ENCODE measurements at places on chromosomes 4 and X.
A peak's percentile ranks its signal among the peaks of the same experiment; 100 is the strongest.

DNA sequence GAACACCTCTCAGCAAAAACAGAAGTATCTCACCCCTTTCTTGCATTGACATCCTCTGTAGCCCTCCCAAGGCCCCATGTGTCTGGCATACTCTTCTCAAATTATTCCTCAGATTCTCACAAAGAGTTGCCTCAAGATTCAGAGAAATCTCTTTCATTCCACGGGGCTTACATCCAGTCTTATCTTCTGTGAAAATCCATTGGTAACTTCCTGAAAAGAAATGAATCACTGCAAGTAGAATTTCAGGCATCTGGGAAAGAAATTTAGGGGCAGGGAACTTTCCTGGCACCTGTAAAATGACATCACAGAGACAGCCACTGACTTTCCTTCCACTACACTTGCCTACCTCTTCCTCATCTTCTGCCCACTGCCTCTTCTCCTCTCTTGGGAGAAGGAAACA lies 182.5 kb upstream of the ARHGEF9 start:
- DNase-seq, result no peak

DNA sequence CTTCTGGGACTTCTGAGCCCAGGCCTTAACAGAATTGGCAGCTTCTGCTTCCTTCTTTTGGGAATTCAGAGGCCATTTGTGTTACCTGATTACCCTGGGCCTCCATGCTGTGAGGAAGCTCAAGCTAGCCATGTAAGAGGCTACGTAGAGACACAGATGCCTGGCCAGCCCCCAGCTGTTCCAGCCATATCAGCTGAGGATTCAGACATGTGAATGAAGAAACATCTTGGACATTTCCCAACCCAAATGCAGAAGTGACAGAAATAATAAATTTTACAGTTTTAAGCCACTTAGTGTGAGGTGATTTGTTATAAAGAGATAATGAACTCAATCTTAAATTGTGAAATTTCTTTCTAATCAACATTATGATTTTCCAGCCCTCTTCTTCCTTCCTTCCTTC lies 18.7 kb upstream of the ZNF827 start:
- DNase-seq, result no peak

- DNase-seq, result peak; percentile 48
Observed at GRCh38 chrX:71652405-71652804, 14.9 kb upstream of the LOC101059915 start.

- DNase-seq, result no peak
Observed at GRCh38 chrX:73446831-73447230, at the start of gene CDX4. Gene CDX4, plus strand, starts transcription at chrX:73447053. Its CDS starts 201 bp downstream, at chrX:73447254.

DNA sequence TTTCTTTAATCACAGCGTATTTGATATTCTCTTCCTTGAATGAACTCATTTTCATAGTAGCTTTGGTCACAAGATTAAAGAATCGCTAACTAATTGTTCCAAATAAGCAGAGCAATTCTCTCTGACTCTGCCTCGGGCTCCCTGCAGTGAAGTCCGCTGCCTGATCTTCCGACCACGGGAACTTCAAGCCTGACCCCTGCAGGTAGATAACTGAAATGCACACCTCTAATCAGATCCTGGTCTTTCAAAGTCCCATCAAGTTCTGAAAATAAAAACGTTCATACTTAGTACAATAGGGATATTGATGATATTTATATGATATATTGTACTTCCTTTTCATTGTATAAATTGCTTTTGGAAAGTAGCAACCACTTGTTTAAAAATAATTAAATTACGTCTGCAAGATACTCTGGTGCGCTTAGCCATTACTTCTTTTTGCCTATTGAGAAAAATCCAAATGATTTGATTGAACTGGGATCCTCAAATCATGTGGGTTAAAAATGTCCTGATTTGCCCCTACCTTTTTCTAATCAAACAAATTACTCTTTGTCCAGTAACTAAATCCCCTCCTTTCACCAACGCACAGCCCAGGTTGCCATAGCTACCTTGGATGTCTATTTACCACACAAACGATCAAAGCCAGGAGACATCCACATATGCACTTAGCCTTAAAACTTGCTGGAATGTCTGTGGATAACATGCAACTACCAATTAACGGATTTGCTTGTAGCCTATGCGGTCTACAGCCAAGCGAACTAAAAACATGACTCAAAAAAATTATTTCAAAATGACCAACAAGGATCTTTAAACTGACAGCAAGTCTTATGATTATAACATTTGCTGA lies 4.2 kb downstream of the MID1 start:
- peak; percentile 40 for DNase-seq

GRCh38 chrX:136528645-136529315 lies 3.2 kb upstream of the VGLL1 start:
- no peak for DNase-seq

GRCh38 chrX:144819406-144819805 lies 427.9 kb upstream of the SPANXN1 start:
- no peak for DNase-seq

DNA sequence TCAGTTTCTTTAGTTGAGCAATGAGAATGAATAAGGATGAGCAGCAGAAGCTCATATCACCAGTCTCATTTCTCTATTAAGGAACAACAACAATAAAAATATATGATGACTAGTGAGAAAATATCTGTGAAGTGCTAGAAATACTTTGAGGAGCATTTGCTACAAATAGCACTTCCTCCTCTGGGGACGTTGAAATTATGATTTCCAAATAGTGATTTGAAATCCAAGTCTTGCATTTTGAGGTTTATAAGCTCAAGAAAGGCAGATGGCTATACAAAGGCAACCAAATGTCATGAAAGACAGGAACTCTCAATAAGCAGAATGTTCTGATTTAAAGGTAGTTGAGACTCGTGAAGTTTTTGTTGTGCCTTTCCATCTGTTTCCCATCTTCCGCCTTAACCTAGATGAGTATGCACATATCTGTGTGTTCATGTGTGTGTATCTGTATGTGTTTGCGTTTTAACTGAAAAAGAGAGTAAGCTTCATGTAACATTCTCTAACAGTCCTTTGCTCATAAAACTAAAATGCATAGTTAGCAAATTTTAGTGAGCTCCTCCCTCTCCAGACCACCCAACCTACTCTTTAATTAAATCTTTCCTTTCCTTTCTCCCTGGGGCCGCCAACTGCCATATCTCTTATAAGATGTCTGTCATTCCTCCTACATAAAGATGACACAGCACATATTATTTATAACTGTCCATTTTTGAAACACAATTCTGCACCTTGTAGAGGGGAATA lies 222.6 kb upstream of the RASGEF1B start:
- DNase-seq, result no peak

GRCh38 chr4:168272488-168272887 lies 46.1 kb downstream of the DDX60 start:
- DNase-seq, result no peak

All from femur (tissue), 1 donor.